Ascending aorta (tissue), 2 donors: ENCODE measurements at places on chromosomes 2 and 18. TPM values are rescaled to one million over a fixed set of nuclear protein-coding genes. Genes with fewer than 3 reads are reported as not detected.
A peak's percentile ranks its signal among the peaks of the same experiment; 100 is the strongest.

DNA sequence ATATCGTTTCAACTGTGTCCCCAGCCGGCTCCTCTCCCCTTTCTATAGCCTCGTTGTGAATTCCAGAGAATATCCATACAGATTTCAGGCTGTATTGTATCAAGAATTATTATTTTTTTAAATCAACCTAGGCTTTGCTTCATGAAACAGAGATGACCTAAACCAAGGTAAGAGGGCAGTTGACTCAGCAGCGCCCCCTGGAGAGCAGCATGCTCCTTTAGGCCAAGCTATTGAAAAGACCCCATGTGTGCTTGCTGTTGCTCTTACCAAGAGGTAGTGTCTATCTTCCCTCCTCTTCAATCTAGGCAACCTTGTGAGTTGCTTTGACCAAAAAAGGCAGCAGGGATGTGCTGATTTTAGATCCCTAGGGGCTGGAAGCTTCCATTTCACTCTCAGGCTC, 426.7 kb upstream of the SMIM21 start:
- H3K4me1 ChIP-seq, result no peaks in the 10 kb centered on the region
- H3K4me3 ChIP-seq, result no peak overlapping the region
- H3K27me3 ChIP-seq, result no peaks in the 10 kb centered on the region
- DNase-seq, result peak; percentile 49

GRCh38 chr2:19026261-19026660, 332.2 kb downstream of the OSR1 start:
- no peaks in the 10 kb centered on the region for H3K4me1 ChIP-seq
- no peak overlapping the region for H3K27ac ChIP-seq
- H3K36me3 ChIP-seq, result no peaks in the 10 kb centered on the region
- no peak for DNase-seq

GRCh38 chr2:227853765-227854271, 17.6 kb upstream of the DAW1 start:
- peaks cover 6% of the 10 kb centered on the region for H3K4me1 ChIP-seq
- no peak for DNase-seq
- H3K36me3 ChIP-seq, result no peaks in the 10 kb centered on the region
- no peak overlapping the region for H3K4me3 ChIP-seq
- H3K27ac ChIP-seq, result peak overlapping the region; percentile 25

DNA sequence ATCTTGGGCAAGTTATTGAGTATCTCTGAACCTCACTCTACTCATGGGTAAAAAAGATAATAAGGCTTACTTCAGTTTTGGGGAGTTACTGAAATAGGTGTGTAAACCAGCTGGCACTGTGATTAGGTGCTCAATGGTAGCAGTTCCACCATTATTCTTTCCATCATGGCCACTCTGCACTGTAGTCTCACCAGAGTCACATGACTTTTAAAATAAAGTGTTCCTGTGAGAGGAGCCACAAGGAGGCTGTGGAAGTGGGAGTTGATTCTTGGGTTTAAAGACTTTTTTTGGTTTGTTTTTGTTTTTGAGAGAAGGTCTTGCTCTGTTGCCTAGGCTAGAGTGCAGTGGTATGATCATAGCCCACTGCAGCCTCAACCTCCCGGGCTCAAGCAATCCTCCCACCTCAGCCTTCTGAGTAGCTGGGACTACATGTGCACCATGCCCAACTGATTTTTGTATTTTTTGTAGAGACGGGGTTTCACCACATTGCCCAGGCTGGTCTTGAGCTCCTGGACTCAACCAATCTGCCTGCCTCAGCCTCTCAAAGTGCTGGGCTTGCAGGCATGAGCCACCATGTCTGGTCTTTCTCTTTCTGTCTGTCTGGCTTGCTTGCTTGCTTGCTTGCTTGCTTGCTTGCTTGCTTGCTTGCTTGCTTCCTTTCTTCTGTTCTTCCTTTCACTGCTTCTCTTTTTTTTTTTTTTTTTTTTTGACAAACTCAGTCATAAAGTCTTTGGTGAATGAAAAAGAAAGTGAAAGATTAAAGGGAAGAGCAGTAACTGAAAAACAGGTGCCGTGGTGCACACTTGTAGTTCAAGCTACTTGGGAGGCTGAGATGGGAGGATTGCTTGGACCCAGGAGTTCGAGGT, 21.2 kb upstream of the ACVR1 start:
- no peak overlapping the region for H3K4me3 ChIP-seq
- H3K36me3 ChIP-seq, result no peaks in the 10 kb centered on the region
- no peak for DNase-seq

GRCh38 chr2:51662187-51662586, 630.3 kb upstream of the NRXN1 start:
- no peak overlapping the region for H3K27ac ChIP-seq
- no peaks in the 10 kb centered on the region for H3K27me3 ChIP-seq
- DNase-seq, result no peak
- no peak overlapping the region for H3K4me3 ChIP-seq
- no peaks in the 10 kb centered on the region for H3K4me1 ChIP-seq

DNA sequence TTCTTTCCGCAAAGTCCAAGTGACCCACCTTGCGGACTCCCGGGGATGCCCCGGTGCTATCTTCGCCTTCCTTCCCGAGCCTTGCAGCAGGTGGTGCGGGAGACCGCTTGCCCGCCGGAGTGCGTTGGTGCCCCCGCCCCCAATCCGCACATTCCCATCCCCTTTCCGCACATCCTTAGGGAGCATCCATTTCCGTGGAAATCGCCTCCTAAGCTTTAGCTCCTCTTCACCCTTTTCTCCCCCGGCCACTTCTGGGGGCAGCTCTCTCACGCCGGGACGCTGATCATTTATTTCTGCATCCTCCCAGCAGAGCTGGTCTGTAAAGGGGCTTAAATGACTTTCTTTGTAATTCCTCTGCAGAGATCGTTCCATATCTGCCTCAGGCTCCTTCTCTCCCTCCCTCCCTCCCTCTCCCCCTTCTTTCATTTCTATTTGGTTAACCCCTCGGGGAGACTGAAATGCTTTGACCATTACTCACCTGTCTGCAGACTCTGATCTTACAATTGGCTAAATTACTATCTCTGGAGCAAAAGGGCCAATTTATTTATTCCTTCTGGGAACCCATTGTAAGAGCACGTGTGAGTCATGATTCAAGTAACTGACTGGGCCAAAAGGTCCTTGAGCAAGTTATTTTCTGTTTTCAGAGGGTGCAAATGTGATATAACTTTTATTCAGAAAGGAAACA, 1.3 kb upstream of the LYPD1 start:
- DNase-seq, result no peak
- H3K4me1 ChIP-seq, result peaks cover 6% of the 10 kb centered on the region
- peak overlapping the region; percentile 46 for H3K4me3 ChIP-seq
- no peaks in the 10 kb centered on the region for H3K36me3 ChIP-seq

DNA sequence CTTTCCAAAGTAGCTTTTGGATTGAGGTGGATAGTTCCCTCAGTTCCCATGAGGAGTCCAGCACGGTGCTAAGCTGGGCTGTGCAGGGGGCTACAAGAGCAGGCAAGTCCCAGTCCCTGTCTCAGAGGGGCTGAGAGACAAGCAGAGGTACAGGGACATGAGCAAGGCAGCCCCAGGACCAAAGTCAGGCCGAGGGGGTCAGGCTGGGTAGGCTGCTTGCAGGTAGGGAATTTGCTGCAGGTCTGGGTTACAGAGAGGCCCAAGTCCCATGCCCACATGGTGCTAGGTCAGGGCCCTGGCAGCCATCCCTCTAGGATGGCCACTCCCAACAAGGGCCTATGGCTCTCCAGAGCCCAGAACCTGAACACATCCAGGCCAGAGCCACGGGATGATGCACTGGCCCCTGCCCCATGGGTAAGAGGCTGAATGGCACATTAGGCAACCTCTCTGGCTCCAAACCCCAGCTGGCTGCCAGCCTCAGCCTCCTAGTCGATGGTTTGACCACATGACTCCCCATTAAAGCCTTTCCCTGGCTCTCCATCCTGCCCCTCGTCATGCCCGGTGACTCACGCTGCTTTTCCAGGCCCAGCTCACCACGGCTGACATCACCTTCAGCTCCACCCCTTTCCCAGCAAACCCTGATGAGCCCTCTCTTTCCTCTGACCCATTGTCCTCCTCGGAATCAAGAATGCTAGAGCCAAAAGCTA, 83.7 kb downstream of the SDC1 start:
- peaks cover 3% of the 10 kb centered on the region for H3K4me1 ChIP-seq
- peak overlapping the region; percentile 69 for H3K27ac ChIP-seq
- peak; percentile 85 for DNase-seq

- H3K36me3 ChIP-seq, result no peaks in the 10 kb centered on the region
- no peak overlapping the region for H3K27ac ChIP-seq
- no peaks in the 10 kb centered on the region for H3K4me1 ChIP-seq
Observed at GRCh38 chr2:139544186-139544851, 764.1 kb upstream of the NXPH2 start.

- no peaks in the 10 kb centered on the region for H3K4me1 ChIP-seq
- DNase-seq, result no peak
- no peak overlapping the region for H3K27ac ChIP-seq
- H3K27me3 ChIP-seq, result no peaks in the 10 kb centered on the region
- no peaks in the 10 kb centered on the region for H3K36me3 ChIP-seq
Observed at GRCh38 chr2:516944-517343, 160.3 kb downstream of the TMEM18 start.

DNA sequence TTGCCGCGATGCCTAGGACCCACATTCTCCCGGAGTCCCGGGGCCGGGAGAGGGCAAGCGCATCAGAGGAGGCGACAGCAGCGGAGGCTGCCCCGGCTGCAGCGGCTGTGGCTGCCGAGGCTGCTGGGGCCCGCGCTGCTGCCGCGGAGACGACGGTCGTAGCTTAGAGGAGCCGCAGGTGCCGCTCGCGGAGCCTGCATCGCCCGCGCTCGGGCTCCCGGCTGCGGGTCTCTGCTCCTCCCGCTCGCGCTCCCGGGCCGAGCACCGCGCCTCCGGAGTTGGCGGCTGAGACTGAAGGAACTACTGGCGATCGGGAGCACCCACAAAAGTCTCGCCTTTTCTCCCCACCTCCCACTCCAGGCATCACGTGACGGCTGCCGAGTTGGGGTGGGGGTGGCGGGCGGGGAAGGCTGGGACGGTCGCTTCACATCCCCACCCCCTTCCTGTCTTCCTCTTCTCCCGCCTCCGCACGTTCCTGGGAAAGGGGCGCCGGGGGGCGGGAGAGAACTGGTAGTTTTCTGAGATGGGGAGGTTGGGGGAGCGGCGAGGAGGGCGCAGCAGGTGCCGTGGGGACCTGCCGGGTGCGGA, at the start of gene LYPD1:
Gene LYPD1 (minus strand): TSS at position 298 of the 588 bp plus-strand sequence. CDS start 273 bp downstream, at position 25.
- no peak within 1 kb of the TSS for H3K27ac ChIP-seq
- H3K27me3 ChIP-seq, result peaks cover 6% of the 10 kb centered on the region
- peak within 1 kb of the TSS; percentile 46 for H3K4me3 ChIP-seq
- DNase-seq, result no peak
- peaks cover 8% of the 10 kb centered on the region for H3K4me1 ChIP-seq

DNA sequence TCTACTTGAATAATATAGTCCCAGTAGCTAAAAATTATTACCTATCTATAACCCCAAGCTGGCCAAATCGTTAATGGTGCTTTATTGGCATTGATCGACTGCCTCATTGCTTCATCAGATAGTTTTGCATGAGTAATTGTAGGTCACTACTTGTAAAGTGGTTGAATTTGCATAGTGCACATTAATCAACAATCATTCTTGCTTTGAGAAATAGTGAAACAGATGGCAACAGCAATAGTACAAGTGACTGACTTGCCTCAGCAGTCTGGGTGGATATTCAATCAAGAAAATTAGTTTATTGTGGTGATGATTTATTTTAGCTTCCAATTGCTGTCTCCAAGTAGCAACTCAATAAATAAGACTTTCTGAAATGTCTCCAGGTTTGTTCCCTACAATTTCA, 117.8 kb upstream of the NRXN1 start:
- H3K27me3 ChIP-seq, result no peaks in the 10 kb centered on the region
- H3K4me3 ChIP-seq, result no peak overlapping the region
- H3K4me1 ChIP-seq, result no peaks in the 10 kb centered on the region
- H3K36me3 ChIP-seq, result no peaks in the 10 kb centered on the region
- no peak overlapping the region for H3K27ac ChIP-seq
- DNase-seq, result no peak

DNA sequence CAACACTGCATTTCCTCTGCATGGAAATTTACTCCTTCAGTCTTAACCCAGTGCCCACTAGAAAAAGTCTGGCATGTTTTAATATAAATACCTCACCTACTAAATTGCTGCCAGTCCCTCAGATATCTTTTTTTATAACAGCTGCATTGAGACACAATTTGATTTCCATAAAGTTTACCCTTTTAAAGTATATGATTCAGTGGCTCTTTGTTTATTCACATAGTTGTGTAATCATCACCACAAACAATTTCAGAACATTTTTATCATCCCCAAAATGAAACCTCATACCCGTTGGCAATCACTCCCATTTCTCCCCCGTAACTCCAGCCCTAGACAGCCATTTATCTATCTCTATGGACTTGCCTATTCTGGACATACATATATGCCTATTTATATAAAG, 17.0 kb upstream of the FRZB start:
- H3K27ac ChIP-seq, result peak overlapping the region; percentile 75
- no peaks in the 10 kb centered on the region for H3K27me3 ChIP-seq
- H3K4me3 ChIP-seq, result no peak overlapping the region
- H3K36me3 ChIP-seq, result no peaks in the 10 kb centered on the region

GRCh38 chr2:66032226-66032775, 402.6 kb upstream of the MEIS1 start:
- no peak overlapping the region for H3K4me3 ChIP-seq
- no peaks in the 10 kb centered on the region for H3K4me1 ChIP-seq

DNA sequence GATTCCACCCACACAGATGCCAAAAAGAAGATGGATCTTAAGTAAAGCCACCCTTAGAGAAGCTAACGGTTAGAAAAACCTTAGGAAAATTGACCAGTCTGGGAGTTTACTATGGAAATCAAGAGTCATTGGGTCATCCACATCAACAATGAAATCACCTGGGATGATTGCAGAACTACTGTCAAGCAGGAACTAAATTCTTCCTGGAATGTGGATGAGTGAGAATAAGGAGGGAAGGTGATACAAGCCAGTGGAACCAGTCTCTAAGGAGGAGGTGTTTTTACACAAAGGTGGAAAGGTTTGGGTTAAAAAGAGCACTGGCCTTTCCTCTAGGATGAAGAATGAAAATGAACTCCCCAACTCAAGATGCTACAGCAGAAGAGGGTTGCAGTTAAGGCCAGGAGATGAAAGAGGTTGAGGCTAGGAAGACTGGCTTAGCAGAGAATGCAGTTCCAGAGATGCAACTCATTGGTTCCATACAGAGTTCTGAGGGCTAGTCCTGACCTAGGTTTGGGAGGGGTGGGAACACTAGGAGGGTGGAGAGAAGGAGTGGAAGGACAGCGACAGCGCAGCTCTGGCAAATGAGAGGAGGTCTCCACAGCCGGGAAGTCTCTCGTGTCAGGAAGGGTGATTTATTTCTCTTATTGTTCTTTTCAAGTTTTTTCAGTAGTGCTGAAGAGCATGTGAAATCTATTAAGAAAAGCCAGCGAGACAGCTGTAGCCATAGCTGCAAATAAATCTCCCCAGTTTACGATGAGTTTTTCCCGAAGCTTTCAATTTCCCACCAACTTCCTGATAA, 27.7 kb upstream of the KDM3A start:
- no peak overlapping the region for H3K27ac ChIP-seq
- peak overlapping the region; percentile 8 for H3K4me3 ChIP-seq
- no peaks in the 10 kb centered on the region for H3K36me3 ChIP-seq
- DNase-seq, result no peak
- H3K4me1 ChIP-seq, result no peaks in the 10 kb centered on the region

GRCh38 chr18:31487246-31488015, 10.5 kb upstream of the DSG2 start:
- no peak for DNase-seq
- H3K4me3 ChIP-seq, result no peak overlapping the region
- H3K4me1 ChIP-seq, result no peaks in the 10 kb centered on the region

- H3K27ac ChIP-seq, result no peak overlapping the region
- DNase-seq, result no peak
- no peaks in the 10 kb centered on the region for H3K27me3 ChIP-seq
- H3K4me3 ChIP-seq, result no peak overlapping the region
Observed at GRCh38 chr2:240302041-240302440, 133.4 kb upstream of the GPC1 start.

RSAD2 gene
- total RNA-seq, result 0.32 TPM

TTN gene
- 7.6 TPM for total RNA-seq

EFHD1 gene
- total RNA-seq, result 142 TPM

C2orf92 gene
- 4.6 TPM for total RNA-seq

ASXL3 gene
- 6.6 TPM for total RNA-seq

KLHL30 gene
- 28.2 TPM for total RNA-seq

FSHR gene
- total RNA-seq, result not detected
